ENCODE measurements at places on chromosomes 4 and X. TPM values are rescaled to one million over a fixed set of nuclear protein-coding genes. Genes with fewer than 3 reads are reported as not detected.

ARHGAP10 gene
- 6.1 TPM for total RNA-seq

FRAS1 gene
- 29.4 TPM for total RNA-seq

CLNK gene
- not detected for total RNA-seq

RAB33B gene
- total RNA-seq, result 5.9 TPM

H2BW2 gene
- total RNA-seq, result not detected

MAGEA1 gene
- total RNA-seq, result not detected

CENPVL1 gene
- total RNA-seq, result not detected

AR gene
- 0.83 TPM for total RNA-seq

Data from Calu3 (cell line).